ENCODE measurements at places on chromosomes 1 and 21.

GRCh38 chr1:202804126-202804525 lies 4.1 kb downstream of the KDM5B start:
- DNase-seq = no peak

GRCh38 chr21:44967082-44968047 lies 27.5 kb downstream of the SLX9 start:
- no peak for DNase-seq

- no peak for DNase-seq
Observed at GRCh38 chr1:115781851-115782250, 13.3 kb upstream of the CASQ2 start.

- DNase-seq = no peak
Observed at GRCh38 chr1:106584676-106585075, 471.8 kb upstream of the PRMT6 start.

GRCh38 chr1:2085080-2085479 lies 34.9 kb downstream of the PRKCZ start:
- no peak for DNase-seq

- no peak for DNase-seq
Observed at GRCh38 chr1:228488818-228489674, 1.9 kb downstream of the RNF187 start.

- DNase-seq = no peak
Observed at GRCh38 chr21:36437745-36438128, 42.2 kb downstream of the CLDN14 start.

DNA sequence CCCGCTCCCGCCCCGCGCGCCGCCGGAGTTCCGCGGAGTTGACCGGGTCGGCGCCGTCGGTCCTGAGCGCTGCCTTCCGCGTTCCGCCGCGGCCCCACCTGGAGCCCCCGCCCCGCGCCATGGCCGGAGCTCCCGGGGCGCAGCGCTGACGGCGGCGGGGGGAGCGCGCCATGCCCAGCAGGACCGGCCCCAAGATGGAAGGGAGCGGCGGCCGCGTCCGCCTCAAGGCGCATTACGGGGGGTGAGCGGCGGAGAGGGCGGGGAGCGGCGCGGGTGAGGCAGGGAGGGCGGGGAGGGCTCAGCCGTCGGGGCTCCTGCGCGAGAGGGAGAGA lies 216 bp downstream of the PRKCZ start:
- no peak for DNase-seq

DNA sequence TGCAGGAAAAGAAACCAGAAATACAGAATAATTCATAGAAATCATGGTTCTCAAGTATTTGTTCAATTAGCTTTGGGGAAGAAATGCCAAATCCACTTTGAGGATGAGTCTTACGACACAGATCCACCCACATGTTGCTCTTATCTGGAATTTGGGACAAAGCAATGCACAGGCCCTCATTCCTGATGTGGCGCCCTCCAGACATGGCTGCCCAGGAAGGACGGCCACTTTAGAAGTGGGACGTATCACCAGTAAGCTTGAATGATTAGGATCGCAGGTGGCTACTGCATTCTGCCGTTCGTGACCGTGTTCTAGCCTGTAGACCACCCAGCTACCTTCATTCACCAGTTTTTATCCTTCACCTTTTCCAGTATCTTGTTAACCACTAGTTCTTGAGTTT lies 20.1 kb upstream of the NCMAP start:
- DNase-seq = no peak

DNA sequence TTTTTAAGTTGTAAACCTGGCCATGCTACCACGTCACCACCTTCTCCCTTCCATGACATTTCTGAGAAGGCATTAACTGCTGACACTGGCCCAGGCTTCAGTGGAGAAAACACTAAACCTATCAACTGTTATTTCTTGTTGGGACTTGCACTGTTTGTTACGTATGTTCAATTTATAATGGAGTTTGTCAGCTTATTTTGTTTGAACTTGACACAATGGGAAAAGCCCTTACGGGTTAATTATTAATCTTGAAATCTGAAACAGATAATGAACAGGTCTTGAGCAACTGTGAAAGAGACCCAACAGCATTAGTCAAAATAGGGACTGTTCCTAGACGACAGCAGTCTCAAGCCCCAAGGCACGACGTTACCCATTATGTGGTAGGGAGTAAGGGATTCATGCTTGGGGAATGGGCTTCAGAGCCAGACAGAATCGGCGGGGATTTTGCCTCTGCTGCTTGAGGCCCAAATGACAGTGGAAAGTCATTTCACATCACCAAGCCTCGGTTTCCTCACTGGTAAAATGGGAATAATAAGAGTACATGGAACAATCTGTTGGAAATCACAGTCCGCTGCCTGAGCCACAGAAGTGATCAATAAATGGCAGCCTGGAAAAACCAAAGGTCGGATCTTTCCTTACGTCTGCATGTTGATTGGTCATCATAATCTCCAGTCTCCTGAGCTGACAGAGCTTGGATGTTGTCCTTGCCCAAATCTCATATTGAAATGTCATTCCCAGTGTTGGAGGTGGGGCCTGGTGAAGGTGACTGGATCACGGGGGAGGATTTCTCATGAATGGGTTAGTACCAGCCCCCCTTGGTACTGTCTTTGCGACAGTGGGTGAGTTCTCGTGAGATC lies 44.5 kb downstream of the TIAM1 start:
- DNase-seq = no peak

- DNase-seq = no peak
Observed at GRCh38 chr1:61397935-61398334, 315.6 kb downstream of the NFIA start.

DNA sequence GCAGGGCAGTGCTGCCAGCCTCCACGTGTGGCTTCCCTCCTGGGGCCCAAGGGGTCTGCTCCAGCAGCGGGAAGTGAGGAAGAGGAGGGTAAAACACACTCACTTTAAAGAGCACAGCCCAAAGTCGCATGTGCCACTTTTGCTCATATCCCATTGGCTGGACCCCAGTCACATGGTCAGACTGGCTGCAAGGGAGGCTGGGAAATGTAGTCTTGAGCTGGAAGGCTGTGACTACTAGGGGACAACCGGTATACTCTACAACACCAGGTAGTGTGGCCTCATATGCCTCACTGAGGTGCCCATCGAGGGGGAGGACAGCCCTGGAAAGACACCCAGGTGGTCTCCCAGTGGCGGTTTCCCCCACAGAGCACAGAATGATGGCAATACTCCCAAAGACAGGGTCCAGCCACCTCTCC lies 45.2 kb downstream of the CAMK2N1 start:
- DNase-seq = peak; percentile 20

- no peak for DNase-seq
Observed at GRCh38 chr1:243471026-243471685, 215.3 kb downstream of the SDCCAG8 start.

- DNase-seq = no peak
Observed at GRCh38 chr1:199182186-199182843, 543.5 kb downstream of the PTPRC start.

DNA sequence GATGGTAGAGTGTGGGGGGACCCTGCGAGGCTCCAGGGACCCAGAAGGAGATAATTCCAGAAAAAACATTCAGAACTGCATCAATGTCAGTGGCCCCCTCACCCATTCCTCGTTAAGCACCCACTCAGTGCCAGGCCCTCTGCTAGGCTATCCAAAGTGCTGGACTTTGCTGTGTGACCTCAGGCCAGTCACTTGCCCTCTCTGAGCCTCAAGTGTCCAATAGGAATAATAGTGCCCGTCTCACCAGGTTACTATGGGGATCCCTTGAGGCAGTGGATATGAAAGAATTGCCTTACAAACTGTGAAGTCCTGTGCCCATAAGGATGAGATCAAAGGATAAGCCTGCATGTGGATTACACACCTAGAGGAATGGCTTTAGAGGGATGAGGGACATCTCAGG lies 83.4 kb downstream of the IGSF21 start:
- no peak for DNase-seq

- DNase-seq = no peak
Observed at GRCh38 chr1:194865383-194865782, 1679.0 kb upstream of the B3GALT2 start.

GRCh38 chr1:115312742-115313141 lies 25.3 kb downstream of the NGF start:
- no peak for DNase-seq

GRCh38 chr1:164813776-164814175 lies 254.8 kb downstream of the PBX1 start:
- no peak for DNase-seq

GRCh38 chr1:177307771-177308170 lies 137.0 kb downstream of the BRINP2 start:
- DNase-seq = no peak
